H7 (cell line): ENCODE measurements at places on chromosomes 1 and 21.
A peak's percentile ranks its signal among the peaks of the same experiment; 100 is the strongest.

- DNase-seq: no peak
These were observed 355 bp downstream of the SHISAL2A start for GRCh38 chr1:52633291-52633754.

- DNase-seq: no peak
These were observed 34.5 kb downstream of the ERO1B start for GRCh38 chr1:236247286-236247685.

- DNase-seq: no peak
These were observed 860.4 kb downstream of the PLA2G4A start for GRCh38 chr1:187689129-187689528.

- no peak for DNase-seq
These were observed 6.2 kb upstream of the CENPS start for GRCh38 chr1:10424034-10424433.

- peak; percentile 31 for DNase-seq
These were observed 421.4 kb upstream of the RUNX1 start for GRCh38 chr21:35470522-35470921.

GRCh38 chr1:236685917-236686814 lies at the start of gene ACTN2:
Gene ACTN2 (plus strand): TSS chr1:236686499. CDS start chr1:236686674, 175 bp downstream.
- peak; percentile 95 for DNase-seq

- no peak for DNase-seq
These were observed 59.7 kb downstream of the ERICH3 start for GRCh38 chr1:74613894-74614293.

GRCh38 chr1:28113242-28113572 lies 24.8 kb upstream of the EYA3 start:
- no peak for DNase-seq

- DNase-seq: peak; percentile 32
These were observed 543 bp upstream of the MARK1 start for GRCh38 chr1:220527279-220527907.

DNA sequence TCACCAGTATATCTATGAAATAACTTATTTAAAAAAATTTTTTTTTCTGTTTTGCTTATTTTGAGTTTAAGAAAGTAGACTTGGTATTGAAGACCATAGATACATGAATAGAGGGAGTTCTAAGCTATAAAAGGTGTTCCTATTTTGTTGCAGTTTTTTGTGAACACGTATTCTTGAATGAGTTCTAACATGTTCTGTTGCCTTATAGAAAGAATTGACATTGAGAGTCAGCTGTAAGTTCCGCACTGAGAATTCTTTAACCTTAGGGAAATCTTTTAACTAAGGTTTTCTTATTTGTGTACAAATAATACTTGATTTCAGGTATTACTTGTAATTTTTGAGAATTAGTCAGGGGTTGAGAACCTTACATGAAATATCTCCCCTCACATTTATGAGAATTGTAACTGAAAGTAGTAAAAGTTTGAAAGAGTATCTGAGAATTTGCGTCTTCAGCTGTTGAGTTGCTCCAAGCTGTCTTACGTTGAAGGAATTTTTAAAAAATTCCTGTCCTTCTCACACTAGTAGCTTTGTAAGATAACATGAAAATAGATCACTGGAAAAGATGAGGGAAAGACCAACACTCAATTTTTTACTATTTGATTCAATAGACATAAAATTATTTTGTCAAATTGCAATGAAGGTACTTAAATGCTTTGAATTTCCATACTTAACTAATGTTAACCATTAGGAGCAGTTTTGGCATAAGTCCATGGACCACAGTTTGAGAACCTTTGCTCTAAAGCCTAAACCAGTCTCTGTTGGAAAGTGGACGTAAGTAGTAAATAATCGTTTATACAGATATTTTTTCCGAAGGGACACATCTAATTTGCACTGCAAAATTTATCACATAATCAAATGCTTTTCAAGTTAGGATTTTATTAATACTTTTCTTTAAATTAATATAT lies 3.8 kb downstream of the DR1 start:
- no peak for DNase-seq

- DNase-seq: no peak
These were observed 11.4 kb downstream of the TIE1 start for GRCh38 chr1:43312212-43312623.

DNA sequence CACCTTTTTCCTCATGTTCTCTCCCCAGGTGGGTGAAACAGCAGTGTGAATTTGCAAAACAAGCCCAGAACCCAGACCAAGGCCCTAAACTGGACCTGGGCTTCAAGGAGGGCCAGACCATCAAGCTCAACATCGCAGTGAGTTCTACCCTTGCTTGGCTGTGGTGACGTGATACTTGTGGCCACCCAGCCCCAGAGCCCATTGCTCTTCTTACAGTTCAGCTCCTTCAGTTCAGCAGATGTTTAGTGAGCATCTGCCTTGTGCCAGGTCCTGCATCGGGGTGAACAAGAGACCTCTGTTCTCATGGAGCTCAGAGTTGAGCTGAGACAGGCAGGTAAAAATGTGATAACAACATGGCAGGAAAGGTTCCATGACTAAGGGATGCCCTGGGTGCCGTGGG lies 8.5 kb downstream of the NECAP2 start:
- DNase-seq: no peak

DNA sequence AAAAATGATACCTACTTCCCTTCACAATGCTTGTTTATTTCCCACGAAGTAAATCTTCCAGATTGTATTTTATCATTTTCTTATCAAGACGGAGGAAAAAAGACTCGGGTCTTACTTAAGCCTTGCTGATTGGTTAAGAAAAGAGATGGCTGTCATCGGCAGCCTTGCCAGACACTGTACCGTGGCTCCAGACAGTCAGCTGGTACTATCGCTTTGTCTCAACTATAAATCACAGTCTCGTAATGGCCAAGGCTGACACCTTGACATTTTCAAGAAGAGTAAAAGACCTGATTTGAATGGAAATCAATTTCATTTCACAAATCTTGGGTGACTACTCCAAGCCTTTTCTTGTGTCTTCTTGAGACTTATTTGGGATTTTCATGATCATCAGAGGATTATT lies 868.0 kb downstream of the USP25 start:
- DNase-seq: no peak

DNA sequence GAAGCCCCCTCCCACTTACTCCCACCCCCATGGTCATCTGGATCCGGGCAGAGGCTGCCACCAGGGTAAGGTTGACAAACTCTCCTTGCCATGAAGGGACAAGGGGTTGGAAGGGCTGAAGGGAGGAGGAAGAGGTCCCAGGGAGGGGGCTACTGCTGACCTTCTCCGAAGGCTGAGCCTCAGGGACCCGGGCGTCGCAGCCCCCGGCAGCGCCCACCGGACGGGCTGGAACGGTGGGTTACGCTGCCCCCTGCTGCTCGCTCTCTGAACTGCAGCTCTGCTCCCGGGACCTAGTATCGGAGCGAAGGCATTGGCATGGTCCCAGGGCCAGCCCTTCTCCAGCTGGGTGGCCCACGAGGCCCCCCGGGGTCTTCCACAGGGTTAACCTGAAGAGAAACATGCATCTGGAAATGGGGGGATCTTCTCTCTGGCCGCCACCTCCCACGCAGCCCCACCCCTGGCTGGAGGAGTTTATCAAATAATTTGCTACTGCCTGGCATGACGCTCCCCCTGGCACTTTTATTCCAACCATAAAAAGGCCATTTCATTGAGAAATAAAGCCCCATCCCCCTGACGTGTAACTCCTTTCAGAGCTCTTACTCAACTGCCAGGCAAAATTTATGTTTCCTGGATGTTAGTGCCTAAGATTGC lies 70.4 kb upstream of the TARDBP start:
- peak; percentile 97 for DNase-seq

DNA sequence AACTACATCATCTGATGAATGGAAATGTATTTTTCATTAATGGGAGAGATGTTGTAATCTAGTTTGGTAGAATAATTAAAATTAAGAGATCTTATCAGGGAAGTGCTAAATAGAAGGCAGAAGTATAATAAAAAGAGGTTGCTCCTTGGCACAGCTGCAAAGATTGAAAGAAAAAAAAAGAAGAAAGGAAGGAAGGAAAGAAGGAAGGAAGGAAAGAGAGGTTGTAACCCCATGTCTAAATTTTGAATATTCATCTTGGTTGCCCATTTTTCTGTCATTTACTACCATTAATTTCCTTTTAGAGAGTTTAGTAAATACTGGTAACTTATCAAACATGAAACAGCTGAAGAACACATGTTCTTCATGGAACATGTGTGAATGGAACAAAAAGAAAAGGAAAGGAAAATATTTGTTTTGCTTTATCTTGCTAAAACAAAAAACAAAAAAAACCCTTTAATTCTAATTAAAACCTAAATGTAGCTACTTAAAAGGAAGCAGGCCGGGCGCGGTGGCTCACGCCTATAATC lies 10.5 kb upstream of the MDM4 start:
- DNase-seq: no peak

GRCh38 chr1:234188454-234188792 lies 184.8 kb upstream of the COA6 start:
- DNase-seq: no peak

GRCh38 chr21:29701676-29702075 lies 238.1 kb downstream of the GRIK1 start:
- no peak for DNase-seq

- no peak for DNase-seq
These were observed 2.7 kb upstream of the PLEKHO1 start for GRCh38 chr1:150146849-150147542.

GRCh38 chr21:26759731-26760130 lies 85.5 kb downstream of the ADAMTS1 start:
- no peak for DNase-seq

GRCh38 chr1:223479261-223479660 lies 86.0 kb downstream of the CCDC185 start:
- DNase-seq: peak; percentile 52

DNA sequence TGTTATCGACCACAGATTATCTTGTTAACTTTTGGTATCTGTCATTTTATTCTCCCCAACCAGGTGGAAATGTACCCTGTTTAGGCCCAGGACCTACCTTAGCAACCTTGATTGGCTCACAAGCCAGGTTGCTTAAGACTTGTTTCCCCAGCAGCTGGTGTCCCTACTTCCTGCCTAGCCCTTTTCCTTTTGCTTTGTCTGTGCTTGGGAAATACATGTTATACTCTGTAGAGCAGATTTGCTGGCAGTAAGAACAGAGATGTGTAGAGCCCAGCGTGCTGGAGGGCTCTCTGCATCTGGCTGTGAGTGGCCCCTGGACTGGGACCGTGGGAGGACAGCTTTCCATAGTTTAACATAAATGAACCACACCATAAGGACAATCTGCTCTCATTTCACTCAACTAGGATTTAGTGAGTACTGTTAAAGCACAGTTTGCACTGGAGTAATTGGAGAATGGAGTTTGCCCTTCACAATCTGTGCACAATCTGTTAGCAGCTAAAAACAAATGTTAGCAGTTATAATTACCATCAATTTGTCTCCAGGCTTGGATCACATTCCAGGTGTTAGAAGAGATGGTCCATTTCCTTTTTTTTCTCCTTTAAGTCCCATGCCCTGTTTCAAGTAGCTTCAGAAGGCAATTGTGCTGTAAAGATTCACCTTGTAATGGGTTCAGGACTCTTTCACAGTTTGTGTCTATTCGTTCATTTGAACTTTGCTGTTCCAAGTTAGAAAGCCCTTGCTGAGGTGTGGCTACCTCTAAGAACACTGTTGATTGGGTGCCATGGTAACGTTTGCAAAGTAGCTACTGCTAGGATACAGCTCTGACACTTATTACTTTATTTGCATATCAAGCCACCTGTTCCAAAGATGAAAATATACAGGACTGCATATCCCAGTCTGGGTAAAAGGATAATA lies at the start of gene APOBEC4:
APOBEC4 (minus strand) TSS at position 770 of the 915 bp plus-strand sequence. CDS start 4,535 bp downstream, outside the sequence.
- no peak for DNase-seq

DNA sequence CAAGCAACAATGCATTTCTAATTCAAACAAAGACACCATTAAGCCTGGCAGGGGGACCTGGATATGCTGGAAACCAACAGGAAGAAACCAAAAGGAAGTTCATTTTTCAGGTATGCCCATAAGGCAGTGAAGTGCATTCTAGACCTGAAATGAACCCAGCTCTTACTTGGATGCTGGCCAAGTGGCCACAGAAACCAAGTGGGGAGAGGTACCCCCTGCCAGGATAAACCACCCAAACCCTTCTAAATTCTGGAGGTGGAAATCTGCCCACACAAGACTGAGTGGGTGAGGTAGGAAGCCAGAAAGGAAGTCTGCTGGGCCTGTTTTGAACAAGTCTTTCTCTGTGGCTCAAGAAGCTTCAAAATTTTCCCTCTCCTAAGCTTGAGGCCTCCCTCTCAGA lies 2.6 kb downstream of the CD5L start:
- no peak for DNase-seq

DNA sequence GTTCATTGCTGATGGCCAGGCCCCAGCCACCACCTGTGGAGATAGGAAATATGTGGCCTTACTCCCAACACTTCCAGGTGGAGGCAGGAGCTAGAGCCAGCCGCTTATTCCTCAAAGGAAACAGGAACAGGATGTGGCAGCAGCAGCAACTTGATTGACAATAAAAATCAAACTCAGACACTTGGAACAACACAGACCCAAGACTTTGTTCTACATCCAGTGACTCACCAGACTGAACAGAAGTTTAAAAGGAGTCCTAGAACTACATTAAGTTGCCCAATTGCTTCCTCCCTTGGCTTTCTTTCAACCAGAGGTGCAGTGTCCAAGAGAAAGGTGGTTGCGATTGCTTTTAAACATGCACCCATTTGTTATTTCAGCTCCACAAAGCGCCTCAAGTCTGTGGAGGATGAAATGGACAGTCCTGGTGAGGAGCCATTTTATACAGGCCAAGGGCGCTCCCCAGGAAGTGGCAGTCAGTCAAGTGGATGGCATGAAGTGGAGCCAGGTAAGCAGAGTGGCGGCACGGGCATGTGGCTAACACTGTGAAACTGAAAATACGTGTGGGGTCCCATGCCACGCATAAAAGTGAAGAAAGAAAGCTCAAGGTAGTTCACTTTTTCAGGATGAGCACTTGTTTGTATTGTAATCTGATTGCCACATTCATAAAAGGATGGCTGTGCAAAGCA lies 276.6 kb downstream of the NFIA start:
- no peak for DNase-seq

- DNase-seq: no peak
These were observed 22.4 kb downstream of the DSTYK start for GRCh38 chr1:205189131-205189530.

- no peak for DNase-seq
These were observed 82.9 kb upstream of the SSX2IP start for GRCh38 chr1:84773195-84773594.

GRCh38 chr1:115052454-115053083 lies 22.9 kb downstream of the TSHB start:
- peak; percentile 67 for DNase-seq

DNA sequence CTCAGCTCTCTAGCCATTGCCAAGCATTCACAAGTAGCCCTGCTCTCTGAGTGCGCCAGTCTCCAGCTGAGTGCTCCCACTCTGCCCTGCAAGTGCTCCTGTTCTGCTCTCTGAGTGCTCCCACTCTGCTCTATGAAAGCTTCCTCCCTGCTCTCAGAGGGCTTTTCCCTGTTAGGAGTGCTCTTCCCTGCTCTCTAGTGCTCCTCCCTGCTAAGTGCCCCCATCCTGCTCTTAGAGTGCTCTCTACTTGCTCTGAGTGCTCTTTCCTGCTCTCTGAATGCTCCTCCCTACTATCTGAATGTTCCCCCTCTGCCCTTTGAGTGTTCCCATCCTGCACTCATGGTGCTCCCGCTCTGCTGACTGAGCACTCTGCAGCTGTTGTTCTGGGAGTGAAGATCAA lies 555.4 kb downstream of the NPHP4 start:
- DNase-seq: no peak
